T-helper 1 cell (primary cell): ENCODE measurements at places on chromosomes 6 and 20.

DNA sequence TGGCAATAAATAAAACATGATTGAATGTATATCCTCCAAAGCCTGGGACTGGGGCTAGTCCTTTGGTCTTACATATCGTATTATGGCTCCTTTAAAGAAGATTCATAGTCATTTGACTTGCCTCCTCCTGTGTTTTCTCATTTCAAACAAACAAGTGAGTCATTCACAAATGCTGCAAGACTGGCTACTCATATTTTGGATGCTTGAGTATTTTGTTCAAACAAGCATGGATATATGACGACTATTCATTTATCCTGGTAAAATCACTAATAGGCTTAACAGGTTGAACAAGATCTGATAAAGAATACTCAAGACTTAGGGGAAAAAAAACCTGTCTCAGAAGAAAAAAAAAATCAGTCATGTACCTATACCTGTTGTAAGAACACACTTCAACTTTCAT lies 111.1 kb upstream of the CCDC28A start:
- DNase-seq, result no peak

DNA sequence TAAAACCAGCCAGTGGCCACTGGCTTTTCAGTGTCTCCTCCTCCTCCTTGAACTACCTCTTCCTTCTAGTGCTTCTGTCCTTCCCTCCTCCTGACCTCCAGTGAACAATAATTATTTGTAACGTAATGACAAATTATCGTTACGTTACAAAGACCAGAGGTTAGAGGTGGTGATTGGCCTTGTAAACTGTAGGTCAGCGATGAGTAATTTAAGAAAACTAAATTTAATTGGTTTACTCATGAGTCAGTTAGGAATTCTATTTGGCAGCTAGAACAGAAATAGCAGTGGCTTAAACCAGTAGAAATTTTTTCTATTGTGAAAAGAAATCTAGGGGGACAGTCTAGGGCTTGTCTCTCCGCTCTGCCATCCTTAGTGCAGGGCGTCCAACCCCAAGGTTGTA lies 38.8 kb downstream of the PPARD start:
- no peak for DNase-seq

DNA sequence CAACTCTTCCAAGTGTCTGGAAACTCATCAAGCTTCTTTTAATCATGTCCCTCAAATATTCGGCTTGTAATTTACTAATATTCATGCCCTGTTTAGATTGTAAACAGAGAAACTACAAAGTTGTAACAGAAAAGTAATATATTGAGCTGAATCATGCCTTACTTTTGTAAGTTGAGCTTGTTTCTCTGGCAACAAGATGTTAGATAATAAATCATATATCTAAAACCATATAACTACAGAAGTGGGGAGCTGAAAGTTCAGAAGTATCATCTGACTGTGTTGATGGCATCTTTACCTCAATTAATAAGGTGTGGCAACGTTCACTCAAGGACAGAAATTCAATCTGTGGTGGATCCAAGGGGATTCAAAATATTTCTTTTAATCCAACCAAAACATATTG lies 263.9 kb downstream of the PLCB1 start:
- DNase-seq, result no peak

DNA sequence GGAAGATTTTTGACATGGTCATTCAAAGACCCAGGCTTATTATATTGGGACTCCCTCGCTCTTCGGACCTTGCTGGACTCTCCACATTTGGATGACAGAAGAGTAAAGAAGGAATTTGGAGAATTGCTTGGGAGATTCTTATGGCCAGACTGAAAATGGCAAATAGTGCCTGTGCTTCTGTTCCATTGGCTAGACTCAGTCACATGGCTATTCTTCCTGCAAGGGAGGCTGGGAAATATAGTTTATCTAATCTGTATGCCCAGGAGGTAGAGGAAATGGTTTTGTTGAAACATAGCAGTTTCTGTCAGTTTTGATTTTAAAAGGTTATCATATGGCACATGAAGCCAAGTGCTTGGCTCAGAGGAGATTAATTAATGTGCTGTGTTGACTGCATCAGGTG lies 286.6 kb upstream of the JAG1 start:
- no peak for DNase-seq

DNA sequence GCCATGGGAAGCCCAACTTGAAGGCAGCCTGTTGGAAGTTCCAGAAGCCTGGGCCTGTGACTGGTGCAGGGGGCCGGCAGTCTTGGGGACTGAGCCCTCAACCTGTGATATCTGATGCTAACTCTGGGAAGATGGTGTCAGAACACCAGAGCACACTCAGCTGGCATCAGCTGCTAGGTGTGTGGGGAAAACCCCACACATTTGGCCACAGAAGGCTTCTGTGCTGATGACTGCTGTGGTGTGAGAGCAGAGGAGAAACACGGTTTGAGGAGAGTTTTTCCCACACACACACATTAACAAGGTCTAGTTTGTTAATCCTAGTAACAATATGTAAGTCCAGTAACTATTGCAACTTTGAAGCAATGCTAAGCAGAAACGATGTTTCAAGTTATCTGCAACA lies 78.0 kb downstream of the PSMB1 start:
- DNase-seq, result no peak

GRCh38 chr20:47334022-47334551 lies 22.4 kb downstream of the ZMYND8 start:
- DNase-seq, result no peak

DNA sequence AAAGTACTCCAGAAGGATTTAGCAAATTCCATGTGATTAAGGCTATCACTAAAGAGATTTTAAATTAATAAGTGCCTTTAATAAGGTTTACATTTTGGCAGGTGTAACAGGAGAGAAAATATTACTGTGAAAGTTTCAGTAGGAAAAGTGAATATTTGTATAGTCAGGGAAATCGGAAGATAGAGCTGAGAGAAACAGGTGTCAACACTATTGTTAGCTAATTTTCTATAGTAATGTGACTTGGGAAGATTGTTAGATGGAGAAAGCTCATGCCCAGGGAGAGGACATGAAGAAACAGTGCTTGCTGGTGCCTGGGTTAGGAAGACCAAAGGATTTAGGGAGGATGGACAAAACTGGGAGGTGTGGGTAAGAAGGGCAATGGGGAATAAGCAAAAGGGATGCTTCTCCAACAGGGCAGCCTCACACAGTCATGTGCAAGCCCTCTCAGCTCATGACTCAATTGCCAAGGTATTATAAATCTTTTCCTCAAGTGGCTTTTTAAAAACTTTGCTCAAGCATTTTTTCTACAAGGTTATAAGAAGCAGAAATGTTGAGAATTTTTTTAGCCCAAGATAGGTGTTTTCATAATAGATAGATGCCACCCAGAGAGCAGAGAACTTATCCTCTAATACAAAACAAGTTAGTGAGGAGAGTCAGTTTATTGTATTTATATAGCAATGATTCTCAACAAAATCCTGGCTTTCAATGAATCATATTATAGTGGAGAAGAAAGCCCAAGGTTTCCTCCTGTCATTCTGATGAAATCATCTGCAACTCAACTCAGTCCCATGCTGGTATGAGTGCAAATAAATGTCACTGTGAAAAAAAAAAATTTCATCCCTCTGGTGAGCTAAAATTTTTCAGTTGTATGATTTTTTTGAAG lies 325.2 kb upstream of the NT5E start:
- no peak for DNase-seq
